Activated CD4-positive, alpha-beta T cell treated with anti-CD3 and anti-CD28 coated beads for 1 hour (primary cell): ENCODE measurements at places on chromosomes 3 and 15.

- no peak for DNase-seq
Observed at GRCh38 chr3:14345496-14346150, 56.8 kb upstream of the SLC6A6 start.

GRCh38 chr3:43097400-43098080 lies 8.3 kb downstream of the POMGNT2 start:
- no peak for DNase-seq

DNA sequence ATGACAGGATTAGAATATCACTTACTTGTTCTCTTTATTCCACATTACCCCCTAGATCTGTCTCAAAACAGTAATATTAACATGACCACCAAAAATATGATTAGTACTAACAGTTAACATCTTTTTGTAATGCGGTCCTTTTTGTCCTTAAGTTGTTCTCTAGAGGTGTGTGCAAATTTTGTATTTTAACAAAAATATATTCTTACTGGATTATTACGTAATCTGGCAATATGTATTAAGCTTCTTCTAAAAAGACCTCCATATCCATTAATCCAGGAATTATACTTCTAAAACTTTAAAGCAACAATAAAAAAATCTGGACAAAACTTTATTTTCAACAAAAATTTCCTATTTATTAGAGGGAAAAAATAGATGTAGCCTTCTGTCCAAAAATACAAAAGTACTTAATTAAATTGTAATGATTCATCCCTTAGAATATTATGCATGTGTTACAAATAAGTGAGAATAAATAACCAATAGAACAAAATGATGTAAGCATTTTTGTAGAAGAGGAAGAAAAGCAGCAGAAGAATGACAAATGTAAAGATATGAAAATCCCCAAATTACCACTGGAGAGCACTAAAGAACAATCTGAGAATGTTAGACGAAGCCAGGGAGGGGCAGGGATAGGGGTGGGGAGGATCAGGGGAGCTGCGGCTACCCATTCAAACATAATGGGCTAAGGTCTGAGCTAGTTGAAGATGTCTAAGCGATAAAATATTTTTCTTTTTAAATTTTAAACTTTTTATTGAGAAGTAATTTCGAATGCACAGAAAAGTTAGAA lies 945.6 kb downstream of the MCTP2 start:
- no peak for DNase-seq

DNA sequence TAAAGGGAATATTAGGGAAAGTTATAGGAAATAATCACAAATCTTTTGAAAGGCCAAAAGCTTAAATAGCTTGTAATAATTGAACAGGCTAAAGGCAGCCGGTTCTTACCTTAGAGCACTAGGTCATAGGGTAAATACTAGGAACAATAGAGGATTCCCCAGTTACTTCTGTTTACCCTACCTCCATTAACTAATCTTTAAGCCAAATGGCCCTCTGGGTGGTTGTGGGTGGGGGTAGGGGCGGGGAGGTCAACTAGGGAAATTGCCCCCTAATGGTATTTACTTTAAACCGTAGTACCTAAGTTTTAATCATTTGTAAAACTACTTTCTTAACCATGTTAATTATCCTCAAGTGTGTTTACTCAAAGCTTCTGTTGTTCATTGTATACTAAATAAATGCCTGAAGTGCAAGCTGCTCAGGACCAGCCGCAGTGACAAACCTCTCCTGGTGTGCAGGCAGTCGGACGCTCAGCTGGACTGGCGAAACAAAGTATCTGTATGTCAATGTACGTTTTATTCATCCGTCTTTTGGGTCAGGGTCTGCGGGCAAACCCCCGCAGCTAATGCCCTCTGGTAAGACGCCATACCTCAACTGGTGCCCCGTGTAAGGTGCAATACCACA lies 18.9 kb downstream of the MAGEL2 start:
- no peak for DNase-seq

DNA sequence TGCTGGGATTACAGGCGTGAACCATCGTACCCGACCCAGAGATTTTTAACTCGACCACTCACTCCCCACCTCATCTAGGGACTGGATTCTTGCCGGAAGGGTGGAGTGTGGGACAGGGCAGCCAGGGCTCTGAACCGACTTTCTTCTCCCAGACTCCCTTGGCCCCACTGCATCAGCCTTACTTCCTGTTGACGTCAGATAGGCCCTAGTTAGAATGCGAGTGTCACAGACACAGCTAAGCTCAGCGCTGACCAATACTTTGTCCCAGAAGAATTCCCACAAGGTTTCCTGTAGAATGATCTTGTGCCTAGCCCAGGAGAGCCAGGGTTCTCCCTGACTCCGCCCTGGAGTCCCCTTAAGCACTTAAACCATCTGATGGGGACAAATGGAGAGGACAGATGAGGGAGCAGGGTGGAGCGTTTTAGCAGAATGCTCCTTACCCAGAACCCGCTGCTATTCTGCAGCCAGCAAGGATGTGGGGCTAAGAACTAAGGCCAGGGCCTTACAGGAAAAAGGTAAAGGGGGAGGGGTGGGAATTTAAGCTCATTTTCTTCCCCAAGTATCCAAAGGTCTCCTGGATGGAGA lies 5.8 kb upstream of the TUSC2 start:
- DNase-seq = no peak

GRCh38 chr3:132486099-132486498 lies 68.8 kb downstream of the DNAJC13 start:
- no peak for DNase-seq

DNA sequence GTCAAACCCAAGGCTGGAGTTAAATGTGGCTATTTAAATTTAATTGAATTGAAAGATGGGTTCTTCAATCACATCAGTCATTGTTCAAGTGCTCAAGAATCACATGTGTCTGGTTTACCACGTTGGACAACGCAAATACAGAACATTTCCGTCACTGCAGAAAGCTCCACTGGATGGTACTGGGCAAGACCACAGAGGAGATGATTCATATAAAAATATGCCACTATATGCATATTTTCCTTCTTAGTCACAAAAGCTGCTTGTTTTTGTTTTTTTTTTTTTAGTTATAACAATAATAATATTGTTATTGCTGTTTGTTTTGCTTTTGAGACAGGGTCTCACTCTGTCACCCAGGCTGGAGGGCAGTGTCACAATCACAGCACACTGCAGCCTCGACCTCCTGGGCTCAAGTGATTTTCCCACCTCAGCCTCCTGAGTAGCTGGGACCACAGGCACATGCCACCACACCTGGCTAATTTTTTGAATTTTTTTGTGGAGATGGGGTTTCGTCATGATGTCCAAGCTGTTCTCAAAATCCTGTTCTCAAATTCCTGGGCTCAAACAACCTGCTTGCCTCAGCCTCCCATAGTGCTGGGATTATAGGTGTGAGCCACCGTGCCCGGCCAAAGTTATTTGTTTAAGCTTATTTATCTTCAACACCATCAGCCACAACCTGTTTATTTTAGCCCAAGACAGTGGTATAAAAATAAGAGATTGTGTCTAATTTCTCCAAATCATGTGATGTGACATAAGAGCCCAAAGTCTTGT lies 19.4 kb downstream of the RTP3 start:
- no peak for DNase-seq

DNA sequence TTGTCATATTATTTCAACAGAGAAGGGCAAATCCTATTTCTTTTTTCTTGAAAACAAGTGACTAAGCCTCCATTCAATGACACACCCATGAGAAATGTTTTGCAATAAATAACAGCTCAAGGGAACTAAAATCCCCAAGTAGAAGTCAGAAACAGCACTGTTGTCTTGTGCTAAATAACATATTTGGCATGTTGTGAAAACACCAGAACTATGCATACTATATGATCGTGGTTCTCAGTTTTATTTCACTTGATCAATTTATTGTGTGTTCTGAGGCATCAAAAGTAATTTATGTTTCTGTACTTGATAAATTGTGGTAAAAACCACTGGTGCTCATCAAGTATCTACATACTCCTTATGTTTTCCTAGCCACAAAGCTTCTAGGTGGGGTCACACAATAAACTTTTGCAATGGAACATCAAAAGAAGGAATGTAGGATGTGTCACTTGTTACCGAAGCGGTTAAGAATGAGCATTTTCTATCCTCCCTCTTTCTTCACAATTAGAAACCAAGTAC lies 691.7 kb upstream of the CBLB start:
- DNase-seq = no peak

DNA sequence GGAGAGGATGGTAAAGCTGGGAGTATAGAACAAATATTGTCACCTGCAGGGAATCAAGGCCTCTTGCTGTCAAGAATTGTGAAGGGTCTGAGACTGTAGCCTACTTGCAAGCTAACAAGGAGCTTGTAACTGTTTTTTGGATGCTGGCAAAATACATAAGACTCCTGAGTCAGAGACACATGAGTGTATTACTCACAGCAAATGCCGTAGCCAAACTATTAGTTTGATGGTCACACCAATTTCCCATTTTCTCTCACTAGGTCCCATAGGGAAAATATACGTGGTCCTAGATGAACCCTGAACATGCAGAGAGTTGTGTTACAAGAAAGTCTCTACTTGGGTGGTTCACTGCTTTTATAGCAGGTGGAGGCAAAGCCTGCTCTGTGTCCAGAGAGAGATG lies 44.7 kb upstream of the LIPC start:
- DNase-seq = no peak

DNA sequence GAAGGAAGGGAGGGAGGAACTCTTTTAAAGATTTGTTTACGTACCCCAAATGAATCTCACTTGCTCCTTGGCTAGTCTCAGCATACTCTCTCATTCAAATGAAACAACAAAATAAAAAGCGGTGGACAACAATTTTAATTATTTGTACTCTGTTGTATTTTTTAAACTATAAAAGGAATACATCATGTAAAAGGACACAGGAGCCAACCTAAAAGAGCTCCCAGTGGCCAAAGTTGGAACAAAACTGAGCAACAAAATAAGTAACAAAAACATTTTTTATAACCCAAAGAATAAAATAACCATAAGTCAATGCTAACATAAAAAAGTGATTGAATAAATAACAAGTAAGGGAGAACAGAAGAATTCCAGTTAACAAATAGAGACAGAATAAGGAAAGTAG lies 24.4 kb upstream of the SSUH2 start:
- no peak for DNase-seq

- peak; percentile 76 for DNase-seq
Observed at GRCh38 chr15:89017370-89018066, 70.7 kb upstream of the ABHD2 start.

DNA sequence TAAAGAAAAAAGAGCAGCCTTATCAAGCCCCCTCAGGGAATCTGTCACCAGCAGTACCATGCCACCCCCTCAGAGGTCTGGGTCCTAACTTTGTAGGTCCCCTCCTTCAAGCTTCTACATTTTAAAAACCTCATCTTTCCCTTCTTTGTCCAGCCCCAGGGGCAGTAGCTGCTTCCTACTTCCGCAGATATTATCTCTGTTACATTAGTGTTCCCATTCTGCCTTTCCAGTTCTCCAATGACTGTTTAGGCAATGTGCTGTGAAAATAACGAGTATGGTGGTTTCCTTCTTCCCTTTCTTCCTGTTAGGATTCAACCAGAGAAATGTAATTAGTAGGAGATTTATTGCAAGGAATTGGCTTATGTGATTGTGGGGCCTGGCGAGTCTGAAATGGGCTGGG lies 126.1 kb upstream of the TNIK start:
- no peak for DNase-seq

GRCh38 chr3:32282578-32283154 lies 44.2 kb downstream of the CMTM8 start:
- no peak for DNase-seq

GRCh38 chr3:167626490-167626889 lies 27.3 kb downstream of the WDR49 start:
- no peak for DNase-seq

DNA sequence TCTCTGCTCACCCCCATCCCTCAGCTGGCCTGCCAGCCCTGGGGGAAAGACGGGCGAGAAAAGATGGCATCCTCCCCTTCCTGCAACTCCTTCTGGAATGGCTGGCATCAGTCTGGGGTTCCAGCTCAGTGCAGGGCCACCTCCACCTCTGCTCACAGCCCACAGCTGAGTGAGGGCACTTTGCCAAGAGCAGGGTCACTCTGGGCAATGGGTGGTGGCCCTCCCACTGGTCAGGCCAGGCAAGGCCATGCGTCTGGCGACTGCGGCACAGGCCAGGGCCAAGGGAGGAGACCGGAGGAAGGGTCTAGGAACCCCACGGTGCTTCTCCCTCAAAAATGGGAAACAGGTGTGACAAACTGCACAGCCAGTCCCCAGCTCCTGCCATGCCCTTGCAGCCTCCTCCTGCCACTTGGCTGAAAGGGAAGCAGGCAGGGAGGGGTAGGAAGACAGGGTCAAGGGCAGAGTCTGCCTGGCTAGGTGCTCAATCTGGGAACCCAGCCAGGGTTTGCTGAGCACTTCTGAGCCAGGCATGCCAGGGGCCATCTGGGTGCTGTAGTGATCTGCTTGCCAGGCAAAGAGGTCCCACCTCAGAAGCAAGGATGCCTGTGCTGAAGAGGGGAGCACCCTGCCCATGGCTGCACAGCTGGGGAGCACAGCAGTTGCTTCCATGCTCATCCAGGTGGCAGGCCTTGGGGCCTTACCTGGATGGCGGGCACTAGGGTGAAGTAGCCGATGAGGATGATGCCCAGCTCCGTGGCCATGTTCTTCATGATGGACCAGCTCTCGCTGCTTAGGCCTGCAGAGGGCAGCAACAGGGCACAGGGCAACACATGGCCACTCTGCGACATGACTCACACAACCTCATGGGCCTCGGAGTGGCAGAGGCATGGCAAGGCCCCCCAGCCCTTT lies 41.2 kb downstream of the PTPN23 start:
- DNase-seq = no peak

DNA sequence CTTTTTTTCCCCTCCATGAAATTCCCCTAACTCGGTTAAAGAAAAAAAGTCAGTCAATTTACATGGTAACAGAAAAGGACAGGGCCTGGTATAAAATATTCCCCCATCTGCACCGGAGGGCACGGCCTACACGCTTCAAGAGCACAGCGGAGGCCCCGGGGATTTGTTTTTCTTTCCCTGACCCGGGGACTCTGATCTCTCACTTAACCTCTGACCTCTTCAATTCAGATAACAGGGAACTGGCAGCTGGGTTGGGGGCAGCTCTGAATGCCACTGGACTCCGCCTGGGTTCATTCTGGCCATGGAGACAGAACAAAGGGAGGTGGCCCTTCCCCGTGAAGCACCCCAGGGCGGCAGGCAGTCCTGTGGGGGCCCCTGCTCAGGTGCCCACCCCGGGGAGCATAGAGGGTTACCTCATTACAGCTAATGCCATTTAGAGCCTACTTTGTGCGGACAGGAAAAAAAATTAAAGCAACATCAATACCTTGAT lies 257.5 kb downstream of the SHQ1 start:
- DNase-seq = no peak

- no peak for DNase-seq
Observed at GRCh38 chr3:133892541-133893231, 3.0 kb downstream of the RAB6B start.
